ENCODE measurements at places on chromosomes 5 and 9.

GRCh38 chr5:158869092-158869491 is 230.6 kb downstream of the EBF1 start:
- no peak for DNase-seq

DNA sequence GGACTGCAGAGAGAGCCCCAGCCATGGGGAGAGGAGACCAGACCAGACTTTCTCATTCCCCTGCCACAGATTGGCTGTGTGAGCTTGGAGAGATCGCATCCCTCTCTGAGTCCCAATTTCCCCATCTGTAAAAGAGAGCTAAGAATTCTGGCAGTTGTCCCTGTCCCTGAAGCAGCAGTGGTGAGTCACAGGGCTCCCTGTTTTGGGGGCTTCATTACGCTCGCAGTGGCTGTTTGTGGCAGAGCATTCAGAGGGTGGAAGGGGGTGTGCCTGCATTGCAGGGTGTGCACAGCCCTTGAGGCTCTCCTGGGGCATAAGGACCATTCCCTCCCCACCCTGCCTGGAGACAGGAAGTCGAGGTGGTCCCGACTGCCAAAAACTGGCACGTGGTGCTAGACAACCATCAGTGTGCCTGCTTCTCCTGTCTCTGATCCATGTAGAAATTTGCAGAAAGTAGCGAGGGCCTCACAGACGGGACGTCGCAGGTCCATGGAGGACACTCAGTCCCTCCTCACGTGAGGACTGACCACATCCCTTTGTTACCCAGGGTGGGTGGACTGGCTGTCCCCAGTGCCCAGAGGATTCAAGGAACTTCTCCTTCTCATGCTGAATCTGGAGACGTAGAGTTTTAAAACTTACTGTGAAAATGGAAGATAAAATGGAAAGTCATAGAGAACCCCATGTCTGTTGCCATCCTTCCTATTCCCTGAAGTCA is 35.3 kb downstream of the HRH2 start:
- no peak for DNase-seq

GRCh38 chr9:37284636-37285035 is 137.9 kb upstream of the GRHPR start:
- DNase-seq: no peak

DNA sequence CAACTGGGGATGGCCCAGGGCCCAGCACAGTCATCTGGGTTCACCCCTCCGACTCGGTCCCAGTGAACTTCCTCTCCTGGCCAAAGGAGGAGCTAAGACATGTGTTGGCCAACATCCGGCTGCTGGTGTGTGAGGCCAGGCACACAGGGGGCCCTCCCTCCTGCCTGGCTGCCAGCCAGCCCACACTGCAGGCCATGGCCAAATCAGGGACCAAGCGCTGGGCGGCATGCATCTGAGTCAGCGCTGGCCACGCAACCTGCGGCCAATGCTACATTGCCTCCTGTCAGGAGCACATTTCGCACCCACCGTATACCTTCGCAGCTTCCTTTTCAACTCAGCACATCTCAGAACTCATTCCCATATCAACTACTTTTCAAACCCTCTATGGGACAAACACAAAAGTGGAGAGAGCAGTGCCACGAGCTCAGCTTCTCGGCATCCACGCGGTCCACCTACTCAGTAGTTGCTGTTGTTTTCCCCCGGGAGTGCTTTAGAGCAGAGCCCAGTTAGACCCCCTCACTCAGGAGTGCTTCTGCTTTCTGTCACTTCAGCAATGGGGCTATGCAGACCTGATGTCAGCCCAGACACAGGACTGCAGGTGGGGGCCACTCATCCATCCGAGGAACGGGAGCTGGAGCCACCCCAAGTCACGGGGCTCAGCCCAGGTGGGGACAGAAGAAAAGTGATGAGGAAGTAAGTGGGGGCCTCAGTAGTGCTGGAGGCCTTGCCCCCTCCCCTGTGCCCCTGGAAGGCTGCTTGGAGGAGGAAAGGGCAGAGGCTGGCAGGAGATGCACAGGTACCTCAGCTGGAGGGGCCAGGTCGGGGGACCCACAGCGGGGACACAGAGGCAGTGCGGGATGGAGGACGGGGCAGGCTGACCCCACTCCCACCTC is 13.9 kb downstream of the NINJ1 start:
- peak; percentile 96 for DNase-seq

DNA sequence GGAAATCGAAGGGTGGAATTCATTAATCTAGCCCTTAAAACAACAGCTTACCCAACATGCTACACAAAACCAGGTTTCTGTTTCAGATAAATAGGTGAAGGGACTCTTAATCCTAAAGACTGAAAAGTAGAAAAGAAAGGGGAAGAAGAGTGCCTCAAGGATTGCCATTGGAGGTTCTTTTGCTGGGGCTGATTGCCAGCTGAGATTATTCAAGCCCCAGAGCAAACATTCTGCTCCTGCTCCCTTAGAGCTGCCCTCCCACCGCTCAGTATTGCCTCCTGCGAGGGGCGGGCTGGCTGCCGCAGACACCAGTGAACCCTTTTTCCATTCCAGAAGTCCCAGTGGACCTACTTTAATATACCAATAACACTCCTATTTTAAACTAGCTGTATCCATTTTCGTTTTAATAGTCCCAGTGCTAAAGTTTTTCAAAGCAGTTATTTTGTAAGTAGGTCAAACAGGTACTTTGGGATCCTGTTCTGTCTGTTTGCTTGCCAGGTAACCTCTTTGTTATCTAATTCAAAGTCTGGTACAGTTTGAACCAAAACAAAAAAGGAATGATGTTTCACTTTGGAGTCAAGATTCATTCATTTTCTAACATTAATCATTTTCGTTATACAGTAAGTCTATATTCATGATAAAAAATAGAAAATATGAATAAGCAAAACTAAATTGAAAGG is 38.6 kb downstream of the HMGCS1 start:
- DNase-seq: no peak

- DNase-seq: no peak
Observed at GRCh38 chr5:113735751-113736150, 222.3 kb downstream of the YTHDC2 start.

DNA sequence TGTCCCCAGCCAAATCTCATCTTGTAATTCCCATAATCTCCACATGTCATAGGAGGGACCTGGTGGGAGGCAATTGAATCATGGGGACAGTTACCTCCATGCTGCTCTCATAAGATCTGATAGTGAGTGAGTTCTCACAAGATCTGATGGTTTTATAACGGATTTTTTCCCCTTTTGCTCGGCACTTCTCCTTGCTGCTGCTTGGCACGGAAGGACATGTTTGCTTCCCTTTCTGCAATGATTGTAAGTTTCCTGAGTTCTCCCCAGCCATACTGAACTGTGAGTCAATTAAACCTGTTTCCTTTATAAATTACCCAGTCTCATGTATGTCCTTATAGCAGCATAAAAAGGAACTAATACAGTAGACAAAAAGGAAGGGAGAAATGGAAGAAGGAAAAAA is 76.7 kb upstream of the CCNG1 start:
- DNase-seq: no peak

GRCh38 chr5:134451936-134452505 is 40.3 kb upstream of the CDKN2AIPNL start:
- DNase-seq: peak; percentile 66

DNA sequence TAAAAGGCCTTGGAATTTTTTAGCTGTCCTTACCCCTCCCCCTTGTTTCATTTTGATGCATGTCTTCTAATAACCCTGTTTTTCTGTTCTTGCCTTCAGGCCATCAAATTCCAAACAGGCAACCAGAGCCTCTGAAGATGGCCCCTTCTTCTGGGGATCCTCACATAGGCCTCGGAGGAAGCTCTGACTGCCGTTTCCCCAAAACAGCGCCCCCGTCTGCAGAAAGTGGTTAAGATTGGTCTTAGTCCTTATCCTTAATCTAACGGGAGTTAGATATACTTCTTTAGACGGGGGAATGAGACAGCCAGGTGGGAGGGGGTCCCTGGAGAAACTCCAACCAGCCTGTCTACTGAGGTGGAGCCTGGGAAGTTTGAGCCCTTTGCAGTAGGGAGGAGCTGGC is 226.3 kb upstream of the ZNF608 start:
- DNase-seq: no peak

GRCh38 chr9:121692606-121693387 is 41.4 kb downstream of the DAB2IP start:
- no peak for DNase-seq

DNA sequence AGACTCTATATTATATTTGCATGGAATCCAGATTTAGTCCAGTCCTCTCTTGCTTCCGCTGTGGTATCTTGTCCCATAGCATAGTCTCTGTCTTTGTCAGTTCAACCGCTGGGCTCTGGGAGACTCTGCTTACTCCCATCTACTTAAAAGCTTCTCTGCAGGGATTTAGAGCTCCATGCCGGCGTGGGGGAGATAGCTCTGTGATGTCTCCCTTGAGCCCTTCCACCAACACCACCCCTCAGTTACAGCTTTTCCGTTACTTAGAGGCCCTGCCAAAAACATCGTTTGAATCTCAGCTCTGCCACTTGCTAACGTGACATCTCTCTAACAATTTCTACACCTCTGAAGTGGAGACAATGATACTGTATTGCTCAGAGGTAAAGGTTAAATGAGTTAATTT is 306.1 kb upstream of the ZNF608 start:
- DNase-seq: no peak

GRCh38 chr9:16726718-16727451 is 143.6 kb downstream of the BNC2 start:
- DNase-seq: peak; percentile 88

- no peak for DNase-seq
Observed at GRCh38 chr9:71937898-71938297, 26.5 kb downstream of the C9orf85 start.

DNA sequence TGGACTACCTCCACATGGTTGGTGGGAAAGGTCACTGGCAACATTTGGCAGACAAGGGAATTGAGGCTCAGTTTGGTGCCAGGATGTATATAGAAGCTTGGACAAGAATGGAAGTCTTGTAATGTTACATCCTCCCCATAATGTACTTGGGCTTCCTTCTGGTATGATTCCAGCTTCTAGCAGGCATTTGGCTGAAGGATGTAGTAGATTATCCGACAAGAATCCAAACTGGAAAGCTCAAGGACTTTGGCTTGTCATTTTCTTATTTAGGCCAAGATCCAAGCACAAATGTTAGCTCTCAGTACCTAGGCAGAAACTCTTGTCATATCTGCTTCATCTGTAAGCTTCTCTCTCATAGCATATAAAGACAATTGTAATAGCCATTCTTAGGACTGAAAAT is 209.1 kb downstream of the MAPKAP1 start:
- DNase-seq: no peak

DNA sequence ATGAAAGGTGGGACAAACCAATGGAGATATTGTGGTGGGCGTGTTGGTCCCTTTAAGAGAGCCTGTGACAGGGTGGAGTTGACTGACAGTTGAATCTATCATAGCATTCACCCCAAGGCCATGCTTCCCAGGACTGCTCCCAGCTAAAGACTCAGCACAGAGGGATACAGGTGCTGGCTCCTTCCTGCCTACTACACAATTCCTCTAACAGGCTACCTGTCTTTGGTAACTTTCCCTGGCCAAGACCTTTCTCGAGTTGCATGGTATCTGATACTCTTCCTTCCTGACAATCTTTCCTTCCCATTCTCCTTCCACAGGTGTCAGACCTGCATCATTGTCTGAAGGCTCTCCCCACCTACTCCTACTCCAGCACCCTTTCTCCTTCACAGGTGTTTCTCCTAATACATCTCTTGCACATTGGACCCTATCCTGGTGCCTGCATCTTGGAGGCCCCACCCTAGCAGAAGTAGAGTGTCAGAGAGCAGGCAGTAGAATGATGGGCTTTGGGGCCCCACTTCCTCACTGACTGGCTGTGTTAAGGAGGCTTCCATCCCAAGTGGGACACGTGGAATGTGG is 120.7 kb upstream of the ALDH1B1 start:
- DNase-seq: no peak

DNA sequence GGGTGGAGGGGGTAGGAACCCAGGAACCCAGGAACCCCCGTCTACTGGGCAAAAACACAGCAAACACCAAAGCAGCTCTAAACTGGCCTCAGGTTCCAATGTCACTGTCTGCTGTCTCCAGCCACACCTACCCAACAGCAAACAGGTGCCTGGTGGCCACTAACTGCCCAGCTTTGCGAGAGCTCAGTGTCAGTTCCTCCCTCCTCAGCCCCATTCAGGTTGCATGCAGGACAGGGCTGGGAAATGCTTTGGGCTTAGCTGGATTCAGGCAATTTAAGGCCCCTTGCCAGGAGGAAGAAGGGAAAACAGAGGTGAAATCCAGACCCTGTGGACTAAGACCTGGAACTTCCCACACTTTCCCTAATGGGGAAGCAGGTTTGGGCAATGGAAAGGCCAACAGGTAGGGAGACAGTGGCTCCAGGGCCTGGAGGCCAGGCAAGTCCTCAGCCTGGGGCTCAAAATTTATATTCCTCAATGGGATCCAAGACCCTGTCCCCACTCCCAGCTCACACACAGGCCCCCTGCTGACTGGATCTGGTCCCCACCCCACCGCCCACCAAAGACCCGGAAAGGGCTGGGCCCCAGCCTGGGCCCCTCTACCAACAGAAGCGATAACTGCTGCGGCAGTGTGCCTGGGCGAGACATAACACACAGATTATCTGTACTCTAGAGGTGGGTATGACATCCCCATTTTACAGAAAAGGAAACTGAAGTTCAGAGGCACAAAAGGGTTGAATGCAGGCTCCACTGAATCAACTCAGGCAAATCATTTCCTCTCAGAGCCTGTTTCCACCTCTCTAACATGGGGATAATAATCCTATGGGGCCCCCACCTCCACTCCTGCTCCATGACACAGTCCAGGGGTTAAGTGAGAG is 3.5 kb downstream of the EEIG1 start:
- DNase-seq: no peak

DNA sequence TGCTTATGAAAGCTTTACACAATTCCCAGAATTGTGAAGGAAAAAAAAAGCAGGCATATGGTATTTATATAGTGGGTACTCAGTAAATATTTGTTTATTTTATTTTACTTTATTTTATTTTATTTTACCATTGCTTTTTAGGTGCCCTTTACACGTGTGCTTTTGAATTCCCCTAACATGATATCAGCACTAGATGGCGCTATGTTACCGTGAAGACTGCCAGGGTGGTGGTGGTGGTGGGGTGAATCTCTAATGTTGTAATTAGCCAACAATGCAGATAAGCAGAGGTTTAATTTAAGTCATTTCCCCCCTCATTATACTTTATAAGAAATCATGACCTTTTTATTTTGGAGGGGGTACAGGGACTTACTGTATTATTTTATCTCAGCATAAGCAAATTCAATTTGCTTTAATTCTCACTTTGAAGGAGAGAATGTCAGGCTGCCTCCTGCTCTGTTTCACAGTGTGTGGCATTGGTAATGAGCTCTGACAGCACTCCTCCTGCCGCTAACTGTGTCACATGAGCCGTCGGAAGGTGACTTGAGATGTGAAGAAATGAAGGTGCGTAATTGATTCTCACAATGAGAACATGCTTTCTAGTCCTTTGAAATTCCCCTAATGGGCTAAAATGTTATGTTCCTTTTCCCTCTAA is 165.6 kb downstream of the YTHDC2 start:
- DNase-seq: no peak

GRCh38 chr5:305050-305449 is 16.5 kb upstream of the AHRR start:
- no peak for DNase-seq
